RCC 7860 (cell line): ENCODE measurements at places on chromosomes 3 and 15.

- peak; percentile 61 for DNase-seq
These were observed 213.2 kb upstream of the PFN2 start for GRCh38 chr3:150183678-150184425.

GRCh38 chr3:177523872-177524438 lies 326.7 kb upstream of the TBL1XR1 start:
- DNase-seq, result peak; percentile 41

DNA sequence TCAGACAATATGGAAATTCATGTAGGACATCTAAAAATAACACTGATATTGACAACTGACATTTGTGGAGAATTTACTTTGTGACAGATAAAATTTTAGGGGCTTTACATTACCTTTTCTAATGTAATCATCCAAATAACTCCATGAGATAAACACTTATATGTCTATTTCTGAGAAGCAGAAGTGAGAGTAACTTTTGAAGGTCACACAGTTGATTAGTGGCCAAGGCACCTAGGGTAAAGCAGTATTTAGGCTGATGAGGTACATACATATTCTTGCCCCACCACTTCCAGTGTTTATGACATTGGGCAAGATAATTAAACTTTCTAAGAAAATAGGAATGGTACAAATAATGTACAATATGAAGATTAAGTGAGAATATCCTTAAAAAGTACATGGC lies 248.4 kb downstream of the CPNE4 start:
- no peak for DNase-seq

- DNase-seq, result no peak
These were observed 246.5 kb downstream of the EPHB1 start for GRCh38 chr3:135041601-135042000.

- DNase-seq, result no peak
These were observed 98.6 kb downstream of the FBLN2 start for GRCh38 chr3:13647298-13648059.

- DNase-seq, result no peak
These were observed 666.3 kb downstream of the ZBBX start for GRCh38 chr3:166713787-166714186.

GRCh38 chr3:169744366-169745054 lies 20.4 kb downstream of the TERC start:
- no peak for DNase-seq

- no peak for DNase-seq
These were observed 96.6 kb downstream of the DNAJB8 start for GRCh38 chr3:128369881-128370642.
